Ammon's horn (tissue), 1 donor: ENCODE measurements at places on chromosomes 1 and 21.

DNA sequence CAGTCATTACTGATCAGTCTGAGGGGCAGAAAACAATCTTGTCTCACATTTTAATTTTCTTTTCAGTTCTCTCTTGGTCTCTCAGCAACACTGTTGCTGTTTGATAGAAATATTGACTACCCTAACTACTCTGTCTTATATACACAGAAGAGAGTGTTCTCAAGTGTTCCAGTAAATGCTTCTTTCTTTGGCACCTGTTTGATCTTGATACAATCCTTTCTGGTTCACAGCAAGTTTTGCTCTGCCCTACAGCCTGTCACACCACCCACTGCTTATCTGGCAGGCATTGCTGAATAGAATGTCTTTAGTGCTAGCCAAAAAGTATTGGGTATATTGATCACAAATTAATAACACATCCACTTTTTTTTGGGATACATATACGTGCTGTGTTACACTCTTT, 75.7 kb upstream of the WLS start:
- DNase-seq, result no peak

DNA sequence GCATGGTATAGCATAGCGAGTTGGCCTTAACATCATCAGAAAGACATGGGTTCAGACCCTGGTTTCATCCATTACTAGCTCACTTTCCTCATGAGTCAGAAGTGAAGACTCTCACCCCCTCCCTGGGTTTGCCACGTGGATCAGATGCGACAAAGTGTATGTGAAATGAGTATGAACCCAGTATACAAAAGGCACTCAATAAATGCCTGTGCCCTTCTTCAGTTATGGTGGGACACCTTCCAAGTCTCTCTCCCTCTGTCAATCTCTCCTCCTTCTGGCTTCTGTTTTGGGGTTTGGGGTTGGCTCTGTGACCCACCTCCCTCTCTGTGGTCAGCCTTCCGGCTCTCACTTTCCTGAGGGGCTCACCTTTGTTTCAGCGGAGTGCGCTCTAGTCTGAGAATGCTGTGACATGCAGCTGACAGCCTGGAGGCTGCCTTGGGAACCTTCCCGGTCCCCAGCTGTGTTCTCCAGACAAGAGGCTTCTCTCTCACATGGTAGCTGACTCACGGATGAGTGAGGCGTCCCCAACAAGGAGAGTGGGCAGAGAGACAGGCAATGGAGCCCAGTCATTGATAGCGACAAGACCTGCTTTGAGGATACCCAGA, 155.0 kb upstream of the EDN2 start:
- peak; percentile 73 for DNase-seq

- DNase-seq, result peak; percentile 57
These were observed 19.2 kb upstream of the EVA1B start for GRCh38 chr1:36342426-36343185.

DNA sequence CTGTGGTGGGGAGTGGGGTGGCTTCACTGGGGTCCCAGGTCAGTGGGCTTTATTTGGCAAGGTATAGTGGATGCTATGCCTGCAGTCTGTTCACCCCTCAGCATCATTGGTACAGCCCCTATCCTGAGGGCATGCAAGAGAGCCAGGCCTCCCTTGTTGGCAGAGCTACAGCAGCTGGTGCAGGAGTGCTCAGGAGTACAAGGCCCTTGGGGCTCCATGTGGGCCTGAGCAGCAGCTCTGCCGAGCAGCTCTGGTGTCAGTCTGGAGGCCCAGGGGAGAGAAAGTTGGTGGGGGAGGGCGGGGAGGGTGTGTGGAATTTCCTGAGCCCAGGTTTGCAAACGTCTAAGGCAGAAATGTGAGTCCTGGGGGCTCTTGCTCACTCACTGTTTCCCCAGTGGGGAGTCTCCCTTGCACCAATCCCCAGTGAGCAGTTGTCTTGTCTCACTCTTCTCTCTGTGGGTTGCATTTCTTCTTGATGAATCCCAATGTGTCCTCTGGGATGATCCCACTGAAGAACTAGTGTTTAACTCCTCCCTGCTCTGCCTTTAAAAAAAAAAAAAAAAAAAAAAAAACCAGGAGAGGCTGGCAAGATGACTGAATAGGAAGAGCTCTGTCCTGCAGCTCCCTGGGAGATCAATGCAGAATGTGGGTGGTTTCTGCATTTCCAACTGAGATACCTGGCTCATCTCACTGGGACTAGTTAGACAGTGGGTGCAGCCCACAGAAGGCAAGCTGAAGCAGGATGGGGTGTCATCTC, 39.5 kb upstream of the CYP4X1 start:
- DNase-seq, result no peak

GRCh38 chr1:54157401-54157800, 4.6 kb upstream of the CDCP2 start:
- DNase-seq, result no peak

GRCh38 chr1:51649593-51650091, 32.8 kb downstream of the OSBPL9 start:
- no peak for DNase-seq

- peak; percentile 85 for DNase-seq
These were observed 220.0 kb downstream of the SETD4 start for GRCh38 chr21:35840197-35840799.

GRCh38 chr1:221886743-221887414, 145.0 kb upstream of the DUSP10 start:
- DNase-seq, result no peak

DNA sequence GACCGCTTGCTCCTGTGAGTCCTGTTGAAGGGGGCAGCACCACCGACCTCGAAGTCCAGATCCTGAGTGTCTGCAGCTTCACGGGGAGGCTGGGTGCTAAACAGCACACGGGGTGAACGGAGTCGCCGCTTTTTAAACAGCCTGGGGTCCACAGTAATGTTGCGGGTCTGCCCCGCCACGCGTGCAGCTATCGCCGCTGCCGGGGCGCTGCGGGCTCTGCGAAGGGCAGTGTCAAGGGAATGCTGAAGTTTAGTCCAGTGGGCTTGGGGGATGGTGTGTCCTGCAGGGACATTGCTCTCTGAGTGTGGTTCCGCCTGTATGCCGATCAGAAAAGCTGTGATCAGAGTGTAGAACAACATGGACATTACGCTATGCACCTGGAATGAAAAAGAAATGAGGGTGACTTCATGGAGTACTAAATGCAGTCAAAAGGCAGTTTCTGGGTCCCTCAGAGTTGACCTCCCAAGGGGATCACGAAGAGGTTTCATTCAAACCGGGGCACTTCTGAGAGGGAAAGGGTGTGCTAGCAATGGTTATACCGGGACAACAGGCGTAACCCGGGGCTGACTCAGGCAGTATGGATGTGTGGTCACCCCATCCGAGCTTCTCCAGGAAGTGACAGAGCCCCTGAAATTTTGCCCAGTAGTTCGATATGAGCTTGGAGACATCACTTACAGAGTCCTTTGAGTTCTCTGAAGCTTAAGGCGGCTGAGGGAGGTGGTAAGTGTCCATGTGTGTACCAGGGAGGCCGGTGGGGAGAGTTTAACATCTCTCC, 51.4 kb downstream of the NGF start:
- no peak for DNase-seq

DNA sequence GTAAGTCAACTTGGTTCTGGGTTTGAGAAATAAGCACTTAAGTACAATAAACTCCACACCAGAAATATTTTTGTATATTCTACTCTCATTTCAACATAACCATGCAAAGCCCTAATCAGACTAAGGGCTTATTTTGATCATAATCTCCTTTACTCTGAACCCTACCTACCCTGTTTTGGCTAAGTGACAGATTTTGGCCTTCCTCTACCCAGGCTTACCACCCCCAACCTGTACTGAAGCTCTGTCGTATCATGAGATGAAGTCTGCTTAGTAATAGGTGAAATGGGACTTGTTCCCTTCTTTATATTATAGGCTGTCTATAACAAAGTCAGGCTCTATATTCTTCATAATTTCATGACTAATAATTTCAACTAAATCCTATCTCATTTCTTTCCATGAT, 135.5 kb downstream of the RERE start:
- no peak for DNase-seq

DNA sequence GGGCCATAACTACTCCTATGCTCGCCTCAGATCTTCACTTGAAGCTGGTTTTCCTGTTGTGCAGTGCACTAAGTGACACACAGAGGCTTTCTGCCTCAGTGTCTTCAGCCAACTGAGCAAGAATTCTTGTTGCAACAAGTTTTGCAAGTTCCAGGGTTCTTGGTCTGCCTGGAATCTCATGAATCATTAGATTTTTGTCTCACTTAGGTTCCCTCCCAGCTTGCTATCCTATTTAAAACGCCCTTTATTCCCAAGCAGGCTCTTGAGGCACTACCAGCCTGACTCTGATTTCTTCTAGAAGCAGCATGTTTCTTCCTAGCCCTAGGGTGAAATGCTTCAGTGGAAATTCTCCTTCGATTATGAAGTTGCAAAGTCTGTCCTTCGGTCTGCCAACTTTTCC, 158.8 kb downstream of the C1orf21 start:
- no peak for DNase-seq

DNA sequence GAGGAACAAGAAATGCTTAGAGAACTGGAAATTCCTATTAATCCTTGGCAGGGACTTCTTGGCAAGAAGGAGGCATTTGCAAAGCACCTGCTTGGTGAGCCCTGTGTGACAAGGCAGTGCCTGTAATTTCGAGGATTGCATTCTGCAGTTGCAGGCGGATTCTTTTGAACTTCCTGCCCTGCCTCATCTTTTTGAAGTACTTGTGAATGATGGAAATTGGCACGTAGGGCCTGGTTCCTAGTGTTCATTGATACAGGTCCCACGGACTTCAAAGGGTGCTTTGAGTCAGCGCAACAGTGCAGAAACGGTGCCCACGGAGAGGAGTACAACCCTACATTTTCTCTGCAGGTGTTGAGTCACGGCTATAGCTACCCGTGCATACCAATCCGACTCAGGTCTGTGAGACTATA, 6.4 kb downstream of the HUNK start:
- no peak for DNase-seq

- DNase-seq, result no peak
These were observed 40.1 kb downstream of the SLC9C2 start for GRCh38 chr1:173562813-173563212.

DNA sequence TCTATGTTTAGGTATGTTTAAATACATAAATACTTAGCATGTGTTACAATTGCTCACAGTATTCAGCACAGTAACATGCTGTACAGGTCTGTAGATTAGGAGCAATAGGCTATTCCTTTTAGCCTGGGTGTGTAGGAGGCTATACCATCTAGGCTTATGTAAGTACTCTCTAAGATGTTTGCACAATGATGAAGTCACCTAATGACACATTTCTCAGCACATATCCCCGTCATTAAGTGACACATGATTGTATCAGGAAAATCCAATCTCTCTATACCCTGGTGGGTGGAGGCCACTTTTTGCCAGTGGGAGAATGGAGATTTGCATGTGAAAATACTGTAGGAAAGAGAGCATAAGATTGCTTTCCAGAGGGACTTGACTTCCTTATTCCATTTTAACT, 5.5 kb upstream of the TEDDM1 start:
- no peak for DNase-seq

DNA sequence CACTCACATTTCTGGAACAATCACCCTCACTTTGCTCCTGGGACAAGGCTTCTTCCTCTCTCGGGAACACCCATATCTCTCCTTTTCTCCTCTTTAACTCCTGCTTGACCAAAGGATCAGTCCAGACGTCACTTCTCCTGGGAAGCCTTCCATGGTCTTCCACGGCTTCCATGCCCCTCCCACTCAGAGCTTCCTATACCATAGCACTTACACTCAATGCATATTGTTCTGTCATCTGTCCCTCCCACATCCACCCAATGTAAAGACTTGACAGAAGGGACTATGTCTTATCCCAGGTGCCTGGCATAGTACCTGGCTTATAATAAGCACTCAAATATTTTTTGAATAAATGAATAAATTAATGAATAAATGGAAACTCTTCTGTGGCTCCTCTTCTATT, 28.2 kb downstream of the CD34 start:
- no peak for DNase-seq

- peak; percentile 52 for DNase-seq
These were observed 33.9 kb downstream of the FAAP20 start for GRCh38 chr1:2160451-2161300.

DNA sequence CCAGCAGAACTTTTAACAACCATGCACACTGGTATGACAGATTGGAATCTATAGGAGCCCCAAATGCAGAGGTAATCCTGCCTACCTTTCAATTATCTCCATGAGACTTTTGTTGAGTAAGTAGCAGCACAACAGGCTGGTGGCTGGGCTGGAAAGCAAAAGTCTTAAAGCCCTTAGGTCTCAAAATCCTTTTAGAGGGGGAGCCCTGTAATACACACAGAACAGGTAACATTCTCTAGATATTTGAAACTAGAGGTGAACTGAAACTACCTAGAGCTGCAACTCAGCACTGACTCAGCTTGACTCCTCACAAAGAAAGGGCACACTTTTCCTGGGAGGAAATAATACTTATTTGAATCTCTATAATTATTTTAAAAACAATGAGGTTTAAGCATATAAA, 71.5 kb downstream of the CLCA4 start:
- no peak for DNase-seq

GRCh38 chr1:16621300-16621658, 7.9 kb upstream of the NBPF1 start:
- DNase-seq, result no peak

GRCh38 chr1:230507666-230508402, 81.7 kb upstream of the PGBD5 start:
- DNase-seq, result peak; percentile 84

DNA sequence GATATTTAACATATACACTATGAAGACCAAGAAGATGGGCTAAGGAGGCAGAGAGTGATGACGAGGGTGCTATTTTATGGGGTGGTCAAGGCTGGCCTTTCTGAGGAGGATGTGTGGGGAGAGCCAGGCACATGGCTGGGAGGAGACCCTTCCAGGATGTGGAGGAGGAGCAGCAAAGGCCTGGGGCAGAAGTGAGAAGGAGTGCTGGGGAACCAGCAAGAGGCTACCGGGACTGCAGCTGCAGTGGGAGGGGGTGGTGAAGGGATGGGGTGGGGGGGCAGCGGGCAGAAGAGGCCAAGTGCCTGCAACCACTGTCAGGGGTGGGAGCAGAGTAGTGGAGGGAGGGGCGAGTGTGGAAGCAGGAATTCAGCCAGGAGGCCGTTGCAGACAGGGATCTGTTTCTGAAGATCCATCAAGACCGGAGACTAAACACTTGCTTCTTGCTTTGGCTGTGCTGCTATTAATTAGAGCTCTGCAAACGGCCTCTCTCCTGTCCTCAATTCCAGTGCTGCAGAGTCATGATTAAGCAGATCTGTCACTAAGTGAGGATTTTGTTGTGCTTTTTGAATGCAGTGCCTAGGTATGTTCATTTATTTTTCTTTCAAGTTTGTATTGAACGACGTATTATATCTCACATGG, 89.9 kb downstream of the IER5 start:
- DNase-seq, result no peak

- DNase-seq, result no peak
These were observed 58.8 kb downstream of the NAV1 start for GRCh38 chr1:201597551-201598230.

- DNase-seq, result peak; percentile 36
These were observed 12.4 kb downstream of the EPB41 start for GRCh38 chr1:28926629-28927265.

DNA sequence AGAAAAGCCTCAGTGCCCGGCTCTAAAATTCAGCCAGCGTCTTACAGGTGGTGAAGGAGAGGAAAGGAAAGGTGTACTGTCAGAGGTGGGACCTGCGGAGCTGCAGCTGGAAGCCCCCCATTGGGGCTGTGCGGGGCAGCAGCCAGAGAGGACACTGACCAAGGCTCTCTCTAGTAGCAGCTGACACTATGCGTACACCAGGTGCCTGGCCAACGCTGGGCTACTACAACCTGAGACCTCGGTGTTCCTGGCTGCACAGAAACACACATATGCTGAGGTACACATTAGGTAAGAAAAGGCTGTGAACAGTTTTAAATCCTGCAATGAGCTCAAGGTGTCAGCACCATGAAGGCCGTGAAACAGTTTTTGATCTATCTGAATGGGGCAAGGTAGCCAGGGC, 55.5 kb upstream of the EDN2 start:
- no peak for DNase-seq
